Esophagus squamous epithelium (tissue), 5 donors: ENCODE measurements at places on chromosomes 11 and 22. TPM values are rescaled to one million over a fixed set of nuclear protein-coding genes. Genes with fewer than 3 reads are reported as not detected.

The SLC22A25 gene
- 0.29 TPM for total RNA-seq

- no peaks in the 10 kb centered on the region for H3K27me3 ChIP-seq
- no peaks in the 10 kb centered on the region for H3K36me3 ChIP-seq
- no peak overlapping the region for H3K4me3 ChIP-seq
- H3K27ac ChIP-seq, result no peak overlapping the region
- DNase-seq, result no peak
These were observed 63.3 kb upstream of the BMAL1 start for GRCh38 chr11:13214276-13214675.

The SHISAL1 gene
- total RNA-seq, result 0.26 TPM

The DRD2 gene
- total RNA-seq, result 0.38 TPM

The SCT gene
- not detected for total RNA-seq

The F2 gene
- 0.19 TPM for total RNA-seq

DNA sequence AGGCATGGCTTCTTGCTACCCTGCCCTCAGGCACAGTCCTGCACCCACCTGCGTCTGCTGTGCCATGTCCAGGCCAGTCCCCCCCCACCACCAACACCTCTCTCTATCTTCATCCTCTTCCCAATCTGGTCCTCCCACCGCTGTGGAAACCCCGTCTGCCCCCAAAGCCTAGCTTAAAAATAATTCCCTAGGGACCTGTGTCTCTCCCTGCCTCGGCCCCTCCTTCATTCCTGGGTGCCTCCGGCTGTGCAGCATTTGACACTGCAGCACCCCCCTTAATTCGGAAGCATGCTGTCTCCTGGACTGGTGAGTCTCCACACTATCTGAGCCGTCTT lies 2.5 kb upstream of the ASCL2 start:
- H3K4me3 ChIP-seq, result no peak overlapping the region
- no peaks in the 10 kb centered on the region for H3K36me3 ChIP-seq
- no peak for DNase-seq
- peaks cover 8% of the 10 kb centered on the region for H3K27me3 ChIP-seq

DNA sequence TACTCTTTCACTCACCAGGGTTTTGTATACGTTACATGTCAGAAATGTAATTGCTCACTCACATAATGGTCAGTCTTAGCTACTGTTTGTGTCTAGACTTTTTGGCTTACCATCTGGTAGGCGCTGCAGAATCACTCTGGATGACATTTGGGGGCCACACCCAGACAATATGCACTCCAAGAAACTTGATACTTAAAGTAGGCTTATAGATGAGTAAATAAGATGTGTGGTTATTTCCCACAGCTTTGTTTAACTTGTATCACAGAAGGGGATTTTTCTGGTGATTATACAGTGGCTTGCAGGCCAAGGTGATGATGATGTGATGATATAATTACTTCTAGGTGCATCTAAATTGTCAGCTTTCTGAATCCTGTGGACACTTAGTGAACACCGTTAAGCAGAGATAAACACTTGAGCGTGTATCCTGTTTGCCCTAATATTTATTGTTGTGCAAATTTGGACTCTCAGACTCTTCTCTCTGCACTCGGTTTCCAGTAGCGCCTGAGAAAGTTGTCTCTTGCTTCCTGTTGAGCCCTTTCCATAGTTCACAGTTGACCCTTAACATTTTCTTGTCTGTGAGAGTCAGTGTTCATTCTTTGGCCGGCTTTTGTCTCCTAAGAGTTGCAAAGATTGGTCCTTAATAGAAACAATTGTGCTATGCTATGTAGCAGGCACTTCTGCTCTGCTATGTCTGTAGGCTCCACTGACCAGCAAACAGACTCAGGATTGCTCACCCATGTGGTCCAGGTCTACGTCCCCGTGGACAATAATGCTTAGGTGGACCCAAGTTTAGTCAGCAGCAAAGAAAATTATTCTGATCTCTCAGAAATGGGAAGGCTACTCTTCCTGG lies 89.3 kb downstream of the PRR5L start:
- no peaks in the 10 kb centered on the region for H3K36me3 ChIP-seq
- no peak overlapping the region for H3K4me3 ChIP-seq
- no peaks in the 10 kb centered on the region for H3K4me1 ChIP-seq
- H3K27me3 ChIP-seq, result no peaks in the 10 kb centered on the region
- no peak overlapping the region for H3K27ac ChIP-seq
- no peak for DNase-seq

The FAM180B gene
- not detected for total RNA-seq

DNA sequence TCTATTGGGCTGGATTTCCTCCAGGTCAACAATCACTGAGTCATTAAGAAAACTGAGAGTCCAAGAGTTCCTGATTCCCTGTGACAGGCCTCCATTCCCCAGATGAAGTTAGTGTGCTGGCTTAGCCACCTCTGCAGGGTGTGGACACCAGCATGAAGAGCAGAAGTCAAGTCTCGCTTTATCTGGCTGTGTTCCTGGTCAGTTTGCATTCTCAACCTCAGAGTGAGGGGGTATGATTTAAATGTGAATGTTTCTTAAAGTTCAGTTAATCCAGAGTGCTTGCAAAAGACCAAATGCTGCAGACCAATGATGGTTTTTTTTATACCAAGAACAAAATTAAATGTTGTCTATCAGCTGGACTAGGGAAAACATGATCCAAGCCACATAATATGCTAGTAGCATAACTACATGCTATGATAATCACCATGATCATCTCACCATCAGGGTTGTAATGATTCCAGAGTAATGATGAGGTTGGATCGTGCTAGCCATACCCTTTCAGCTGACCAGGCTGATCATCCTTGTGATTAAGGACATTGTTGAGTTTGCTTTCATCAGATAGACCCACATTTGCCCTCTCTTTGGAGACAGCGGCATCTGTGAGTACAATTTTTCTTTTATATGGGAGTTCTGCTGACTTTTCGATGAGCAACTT lies 145.8 kb upstream of the ARHGAP20 start:
- H3K36me3 ChIP-seq, result no peaks in the 10 kb centered on the region
- H3K4me3 ChIP-seq, result no peak overlapping the region
- H3K27ac ChIP-seq, result peak overlapping the region; percentile 57
- H3K4me1 ChIP-seq, result peaks cover 10% of the 10 kb centered on the region
- H3K27me3 ChIP-seq, result no peaks in the 10 kb centered on the region

The KCNJ11 gene
- total RNA-seq, result 1.6 TPM

GRCh38 chr11:35275786-35276170 lies 136.8 kb downstream of the CD44 start:
- no peak for DNase-seq
- H3K27ac ChIP-seq, result peak overlapping the region; percentile 90
- peaks cover 20% of the 10 kb centered on the region for H3K4me1 ChIP-seq

The POU2AF2 gene
- not detected for total RNA-seq

GRCh38 chr11:19258641-19259230 lies 18.0 kb upstream of the E2F8 start:
- H3K27me3 ChIP-seq, result no peaks in the 10 kb centered on the region
- H3K27ac ChIP-seq, result no peak overlapping the region
- H3K4me3 ChIP-seq, result no peak overlapping the region
- no peaks in the 10 kb centered on the region for H3K4me1 ChIP-seq
- no peak for DNase-seq

GRCh38 chr11:6634534-6634933 lies 15.3 kb upstream of the TPP1 start:
- peaks cover 20% of the 10 kb centered on the region for H3K4me1 ChIP-seq
- H3K4me3 ChIP-seq, result no peak overlapping the region
- no peaks in the 10 kb centered on the region for H3K27me3 ChIP-seq
- peaks cover 35% of the 10 kb centered on the region for H3K36me3 ChIP-seq
- H3K27ac ChIP-seq, result no peak overlapping the region

DNA sequence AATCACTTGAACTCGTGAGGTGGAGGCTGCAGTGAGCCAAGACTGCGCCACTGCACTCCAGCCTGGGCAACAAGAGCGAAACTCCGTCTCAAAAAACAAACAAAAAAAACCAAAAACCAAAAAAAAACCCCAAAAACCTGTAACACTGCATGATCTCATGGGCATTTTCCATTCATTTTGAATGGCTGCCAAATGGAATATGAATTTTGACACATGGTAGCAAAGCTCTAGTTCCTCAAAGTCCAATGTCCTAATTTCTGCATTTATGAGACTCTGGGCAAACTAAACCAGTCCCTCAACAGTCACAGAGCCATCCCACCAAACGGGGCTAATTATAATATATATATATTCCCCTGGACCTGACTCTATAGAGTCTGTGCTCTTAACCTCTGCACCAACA lies 61.8 kb downstream of the SGSM3 start:
- no peak overlapping the region for H3K4me3 ChIP-seq
- H3K27ac ChIP-seq, result no peak overlapping the region
- no peak for DNase-seq
- no peaks in the 10 kb centered on the region for H3K4me1 ChIP-seq
- H3K36me3 ChIP-seq, result peaks cover 73% of the 10 kb centered on the region

DNA sequence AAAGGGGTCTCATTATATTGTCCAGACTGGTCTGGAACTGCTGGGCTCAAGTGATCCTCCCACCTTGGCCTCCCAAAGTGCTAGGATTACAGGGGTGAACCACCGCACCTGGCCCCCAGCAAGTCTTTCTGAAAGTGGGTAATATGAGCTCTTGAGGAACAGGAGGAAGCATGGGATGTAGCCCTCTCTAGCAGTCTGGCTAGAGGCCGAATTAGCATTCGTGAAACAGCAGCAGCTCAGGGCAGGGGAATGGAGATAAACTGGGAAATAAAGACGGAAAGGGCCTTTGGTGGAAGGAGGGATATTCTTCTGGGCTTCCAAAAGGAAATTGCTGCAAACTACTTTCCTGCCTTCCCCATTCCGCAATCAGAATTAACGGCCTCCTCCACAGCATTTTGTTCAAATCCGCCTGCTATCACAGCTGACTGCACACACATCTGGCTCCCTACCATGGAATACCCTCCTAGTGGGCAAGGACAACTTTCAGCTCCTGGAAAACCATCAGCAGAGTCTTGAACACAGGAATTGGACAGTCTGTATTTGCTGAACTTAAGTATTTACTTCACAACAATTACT lies 44.3 kb downstream of the MICAL3 start:
- no peaks in the 10 kb centered on the region for H3K27me3 ChIP-seq
- H3K4me3 ChIP-seq, result no peak overlapping the region
- peak overlapping the region; percentile 11 for H3K27ac ChIP-seq
- H3K36me3 ChIP-seq, result no peaks in the 10 kb centered on the region

- no peak for DNase-seq
- no peaks in the 10 kb centered on the region for H3K27me3 ChIP-seq
- H3K27ac ChIP-seq, result peak overlapping the region; percentile 91
- H3K4me1 ChIP-seq, result peaks cover 54% of the 10 kb centered on the region
- no peaks in the 10 kb centered on the region for H3K36me3 ChIP-seq
- H3K4me3 ChIP-seq, result no peak overlapping the region
These were observed 8.1 kb downstream of the C11orf91 start for GRCh38 chr11:33692541-33692940.

The OR51B2 gene
- total RNA-seq, result not detected

The DNHD1 gene
- 9.4 TPM for total RNA-seq

DNA sequence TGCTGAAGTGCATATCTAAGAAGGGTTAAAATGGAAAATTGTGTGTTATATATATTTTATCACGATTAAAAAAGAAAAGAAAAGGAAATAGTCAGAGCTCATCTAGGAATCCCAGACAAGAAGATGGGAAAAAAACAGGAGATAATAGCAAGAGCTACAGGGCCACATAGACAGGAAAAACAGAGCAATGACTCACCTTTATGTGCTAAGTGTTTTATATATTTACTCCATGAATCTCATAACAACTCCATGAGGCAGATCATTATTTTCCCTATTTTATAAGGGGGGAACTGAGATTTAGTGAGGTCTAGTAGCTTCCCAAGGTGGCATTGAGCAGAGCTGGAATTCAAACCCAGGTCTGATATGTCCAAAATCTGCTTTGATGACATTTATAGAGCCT lies 18.1 kb upstream of the ELF5 start:
- H3K4me1 ChIP-seq, result no peaks in the 10 kb centered on the region
- no peaks in the 10 kb centered on the region for H3K36me3 ChIP-seq
- H3K4me3 ChIP-seq, result no peak overlapping the region
- H3K27me3 ChIP-seq, result no peaks in the 10 kb centered on the region

- H3K4me3 ChIP-seq, result no peak overlapping the region
- DNase-seq, result no peak
- H3K36me3 ChIP-seq, result no peaks in the 10 kb centered on the region
- no peaks in the 10 kb centered on the region for H3K27me3 ChIP-seq
- no peaks in the 10 kb centered on the region for H3K4me1 ChIP-seq
These were observed 96.6 kb upstream of the KCNA4 start for GRCh38 chr11:30113326-30113898.

The ANGPTL5 gene
- 0.29 TPM for total RNA-seq

The CASP5 gene
- 0.48 TPM for total RNA-seq

The OR4A16 gene
- not detected for total RNA-seq

The MS4A3 gene
- not detected for total RNA-seq

DNA sequence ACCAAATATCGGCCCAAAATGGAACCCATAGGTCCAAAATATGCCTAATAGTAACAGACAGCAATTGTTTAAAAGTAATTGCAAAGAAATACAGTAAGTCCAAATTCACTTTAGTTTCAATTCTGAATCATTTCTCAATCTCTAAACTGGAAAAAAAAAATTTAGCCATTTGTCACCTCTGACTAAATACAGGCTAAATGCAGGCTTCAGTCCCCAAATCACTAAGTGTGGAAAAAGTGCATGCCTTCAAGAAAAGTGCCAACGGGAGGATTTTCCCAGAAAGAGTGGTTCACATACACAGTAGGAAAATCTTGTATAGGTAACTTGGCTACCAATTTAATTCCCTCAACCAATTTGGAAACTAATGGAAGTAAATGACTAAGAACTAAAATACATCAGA lies 35.7 kb downstream of the SIK3 start:
- no peak overlapping the region for H3K27ac ChIP-seq
- H3K4me3 ChIP-seq, result no peak overlapping the region
- peaks cover 18% of the 10 kb centered on the region for H3K4me1 ChIP-seq
- DNase-seq, result no peak

The NLRP6 gene
- total RNA-seq, result 0.75 TPM

The LINC01488 gene
- total RNA-seq, result not detected

DNA sequence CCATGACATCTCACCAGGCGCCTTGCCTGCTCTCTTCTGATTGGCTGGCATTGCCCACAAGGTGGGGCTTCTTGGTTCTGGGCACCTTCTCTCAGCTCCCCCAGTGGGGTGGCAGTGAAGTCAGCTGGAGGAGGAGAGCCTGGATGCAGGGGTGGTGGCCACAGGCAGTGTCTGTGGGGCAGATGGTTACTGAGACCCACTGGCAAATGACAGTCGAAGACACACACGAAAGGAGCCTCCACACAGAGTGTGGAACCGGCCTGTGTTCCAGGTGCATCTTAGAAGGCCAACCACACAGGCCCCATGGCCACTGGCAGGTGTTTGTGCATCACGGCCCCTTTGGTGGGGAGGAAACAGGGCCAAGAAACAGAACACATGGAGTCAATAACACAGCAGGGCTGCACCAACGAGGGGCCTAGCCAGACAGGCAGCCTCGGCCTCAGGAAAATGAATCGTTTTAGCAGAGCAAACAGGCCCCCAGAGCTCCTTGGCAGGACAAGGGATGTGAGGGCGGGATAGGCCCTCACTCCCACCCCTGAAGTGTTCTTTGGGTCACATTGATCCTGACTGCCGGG lies 683.4 kb downstream of the TBC1D22A start:
- H3K4me1 ChIP-seq, result no peaks in the 10 kb centered on the region
- H3K27me3 ChIP-seq, result no peaks in the 10 kb centered on the region
- no peak for DNase-seq
- H3K27ac ChIP-seq, result no peak overlapping the region
- H3K36me3 ChIP-seq, result no peaks in the 10 kb centered on the region
